ENCODE measurements at places on chromosomes 13 and 19.

DNA sequence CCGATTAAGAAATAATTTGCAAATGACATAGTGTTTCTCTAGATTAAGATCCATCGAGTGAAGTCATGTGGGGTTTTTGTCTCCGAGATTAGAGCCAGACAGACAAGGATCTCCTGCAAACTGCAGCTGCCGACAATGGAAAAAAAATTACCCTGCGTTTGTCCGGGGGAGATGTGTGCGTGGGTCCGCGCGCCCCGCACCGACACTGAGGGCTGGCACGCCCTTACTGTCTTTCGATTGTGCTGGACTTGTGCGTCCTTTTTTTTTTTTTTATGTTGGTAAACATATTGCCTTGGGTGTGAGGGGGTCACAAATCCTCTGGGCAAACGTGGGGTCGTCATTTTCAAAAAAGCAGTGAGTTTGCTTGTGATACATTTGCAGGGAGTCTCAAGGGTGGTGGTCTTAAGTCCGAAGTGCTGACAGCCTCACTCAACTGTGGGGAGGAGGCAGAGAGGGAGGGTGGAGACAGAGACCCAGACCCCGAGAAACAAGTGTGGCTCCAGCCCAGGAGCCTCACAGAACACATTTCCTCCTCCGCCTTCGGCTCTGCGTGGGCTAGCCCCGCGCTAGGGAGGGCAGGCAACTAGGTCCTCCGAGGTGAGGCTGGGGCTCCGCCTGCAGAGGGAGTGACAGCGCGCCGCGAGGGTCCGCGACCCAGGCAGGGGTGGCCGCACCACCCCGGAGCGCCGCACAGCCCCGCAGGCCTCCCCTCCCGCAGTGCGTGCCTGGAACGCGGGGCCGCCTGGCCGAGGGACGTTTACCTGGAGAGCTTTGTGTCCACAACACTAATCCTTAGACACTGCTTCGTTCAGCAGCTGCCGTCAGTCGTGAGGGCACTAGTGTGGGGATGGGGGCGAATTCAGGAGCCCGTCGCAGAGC, 11.7 kb upstream of the SOX1 start:
- no peak for DNase-seq

DNA sequence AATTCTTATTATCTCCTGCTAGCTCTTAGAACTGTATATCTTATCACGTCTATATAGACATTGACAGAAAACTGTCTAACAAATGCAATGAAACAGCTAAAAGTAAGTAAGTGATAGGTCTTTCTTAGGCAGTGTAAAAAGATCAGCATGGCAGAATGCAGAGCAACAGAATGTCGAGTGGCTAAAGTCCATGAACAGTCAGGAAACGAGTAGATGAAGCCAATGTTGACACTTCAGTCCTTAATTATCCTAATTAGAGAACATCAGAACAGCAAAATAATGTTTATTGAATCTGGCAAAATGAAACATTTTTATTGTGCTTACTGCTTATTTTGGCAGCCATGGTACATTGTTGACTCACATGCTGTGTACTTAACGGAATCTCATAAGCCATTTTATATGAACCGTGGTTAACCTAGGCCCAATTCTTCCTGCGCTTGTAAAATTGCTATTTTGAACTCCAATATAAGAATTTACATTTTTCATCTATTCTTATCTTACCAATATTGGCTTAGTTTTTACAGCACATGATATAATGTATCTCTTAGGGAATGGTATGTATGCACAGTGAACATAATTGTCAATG, 748.1 kb downstream of the DACH1 start:
- no peak for DNase-seq

DNA sequence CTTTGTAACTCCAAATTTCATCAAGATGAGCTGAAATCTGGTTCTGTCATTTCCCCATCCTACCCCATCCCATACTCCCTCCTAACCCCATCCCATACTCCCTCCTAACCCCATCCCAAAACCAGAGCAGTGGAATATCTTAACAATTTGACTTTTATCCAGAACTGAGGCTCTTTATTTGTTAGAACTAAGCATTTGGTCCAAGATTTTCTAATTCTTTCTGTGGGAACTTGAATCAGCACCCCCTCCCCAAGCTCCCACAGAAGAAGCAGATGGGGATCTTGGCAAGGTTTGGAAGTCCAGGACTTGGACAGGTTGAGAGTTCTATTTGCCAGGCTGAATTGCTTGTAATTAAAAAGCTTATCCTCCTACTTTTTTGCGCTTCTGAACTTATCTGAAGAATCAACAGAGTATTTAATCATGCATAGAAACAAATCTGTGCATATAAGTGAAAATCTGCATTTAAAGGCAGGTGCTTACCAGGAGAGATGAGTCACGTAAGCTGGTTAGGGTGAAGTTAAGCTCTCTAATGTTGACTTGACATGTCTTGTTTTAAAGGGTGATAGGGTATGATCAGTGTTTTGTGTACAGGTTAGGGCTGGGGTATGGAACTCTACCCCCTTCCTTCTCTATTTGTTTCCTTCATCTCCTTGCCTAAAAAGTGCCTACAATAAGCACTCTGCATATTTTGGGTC, 111.1 kb downstream of the COG6 start:
- DNase-seq: no peak

DNA sequence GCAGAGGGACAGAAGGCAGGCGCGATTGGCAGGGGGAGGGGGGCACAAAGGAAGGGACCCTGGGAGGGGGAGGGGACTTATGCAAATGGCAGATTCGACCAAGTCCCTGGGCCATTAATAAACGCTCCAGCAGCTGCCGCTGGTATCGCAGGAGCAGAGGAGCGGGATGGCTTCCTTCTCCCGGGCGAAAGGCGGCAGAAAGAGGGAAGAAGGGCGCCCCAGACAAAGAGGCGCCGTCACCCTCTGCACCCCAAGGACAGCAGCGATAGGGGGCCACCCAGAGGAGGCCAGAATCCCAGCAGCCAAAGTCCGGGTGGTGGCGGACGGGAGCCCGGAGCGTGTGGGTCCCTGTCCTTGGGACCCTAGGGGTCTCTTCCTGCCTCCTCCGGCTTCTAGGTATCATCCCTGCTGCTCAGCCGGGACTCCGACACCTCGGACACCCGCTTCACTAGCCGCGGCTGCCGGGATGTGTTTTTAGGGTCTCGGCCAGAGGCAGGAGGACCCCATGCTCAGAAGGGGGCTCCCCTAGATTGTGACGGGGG, 1.9 kb downstream of the PTPRS start:
- DNase-seq: no peak

DNA sequence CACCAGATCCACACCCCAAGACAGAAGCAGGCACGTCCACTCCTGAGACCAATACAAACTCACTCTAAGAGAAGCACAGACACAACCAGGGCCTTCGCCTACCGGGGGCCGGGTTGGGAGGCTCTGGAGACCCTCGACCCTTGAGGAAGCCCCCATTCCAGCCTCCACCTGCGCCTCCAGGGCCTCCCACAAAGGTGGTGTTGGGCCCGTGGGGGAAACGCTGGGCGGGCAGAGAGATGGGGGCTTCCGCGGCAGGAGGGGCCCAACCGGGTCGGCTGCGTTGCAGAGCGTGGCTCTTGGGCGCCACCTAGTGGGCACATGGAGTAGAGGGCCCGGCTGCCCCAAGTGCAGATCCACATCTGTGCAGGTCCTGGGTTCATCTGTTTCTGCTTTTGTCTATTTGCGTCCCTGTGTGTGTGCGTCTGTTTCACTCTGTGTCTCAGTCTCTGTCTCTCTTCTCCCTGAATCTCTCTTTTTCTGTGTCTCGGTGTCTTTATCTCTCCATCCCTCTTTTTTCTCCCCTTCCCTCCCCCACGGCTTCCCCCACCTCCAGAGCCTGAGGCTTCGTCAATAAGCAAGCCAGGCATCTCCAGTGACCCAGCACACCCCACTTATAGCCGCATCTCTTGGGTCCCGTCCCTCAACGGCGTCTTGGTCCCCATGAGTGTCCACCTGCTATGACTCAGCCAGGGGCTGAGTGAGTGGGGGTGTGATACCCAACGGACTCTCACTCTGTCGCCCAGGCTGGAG, 10.5 kb upstream of the TINCR start:
- DNase-seq: peak; percentile 39

Data from M059J (cell line).